Kidney epithelial cell (primary cell): ENCODE measurements at places on chromosomes 11 and 22.

GRCh38 chr11:2477254-2477653 is 32.4 kb downstream of the KCNQ1 start:
- DNase-seq, result no peak

DNA sequence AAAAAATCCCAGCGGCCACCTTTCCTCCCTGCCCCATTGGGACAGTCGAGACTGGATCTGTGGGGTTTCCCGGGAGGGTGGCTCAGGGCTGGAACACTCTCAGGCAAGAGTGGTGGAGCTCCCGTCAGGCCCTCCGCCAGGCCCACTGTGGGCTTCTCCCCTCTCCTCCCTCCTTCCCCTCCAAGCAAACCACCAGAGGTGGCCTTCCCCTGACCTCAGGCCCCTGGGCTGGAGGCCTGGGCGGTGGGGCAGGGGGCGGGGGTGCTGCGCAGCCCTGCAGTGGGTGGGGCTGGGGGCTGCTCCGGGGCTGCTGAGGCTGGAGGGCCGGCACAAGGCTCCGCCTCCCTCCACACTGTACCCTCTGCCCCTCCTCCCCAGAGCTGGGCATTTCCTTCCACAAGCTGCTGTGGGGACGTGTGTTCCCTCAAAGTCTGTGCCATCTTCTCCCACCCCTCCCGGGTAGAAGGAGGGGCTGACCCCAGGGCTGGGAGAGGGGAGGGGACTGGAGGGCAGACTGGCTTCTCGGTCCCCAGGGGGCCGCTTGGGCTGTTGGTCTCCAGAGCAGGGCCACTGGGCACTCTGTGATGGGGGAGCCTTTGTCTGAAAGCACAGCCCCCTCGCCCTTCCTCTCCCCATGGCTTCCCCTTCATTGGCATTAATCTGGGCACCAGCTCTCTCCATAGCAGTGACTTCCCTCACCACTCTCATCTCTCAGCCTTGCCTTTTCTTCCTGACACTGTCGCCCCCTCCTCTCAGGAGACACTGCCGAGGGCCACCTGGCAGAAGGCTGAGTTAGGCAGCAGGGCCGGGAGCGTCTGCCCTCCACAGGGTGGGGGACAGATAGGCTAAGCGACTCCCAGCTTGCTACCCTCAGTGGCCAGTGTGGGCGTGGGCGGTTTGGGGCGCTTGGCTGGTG is 7.1 kb downstream of the RCOR2 start:
- no peak for DNase-seq

- DNase-seq, result no peak
Observed at GRCh38 chr11:132658696-132659095, 873.6 kb downstream of the OPCML start.

- no peak for DNase-seq
Observed at GRCh38 chr22:45572444-45572843, 69.8 kb downstream of the FBLN1 start.

DNA sequence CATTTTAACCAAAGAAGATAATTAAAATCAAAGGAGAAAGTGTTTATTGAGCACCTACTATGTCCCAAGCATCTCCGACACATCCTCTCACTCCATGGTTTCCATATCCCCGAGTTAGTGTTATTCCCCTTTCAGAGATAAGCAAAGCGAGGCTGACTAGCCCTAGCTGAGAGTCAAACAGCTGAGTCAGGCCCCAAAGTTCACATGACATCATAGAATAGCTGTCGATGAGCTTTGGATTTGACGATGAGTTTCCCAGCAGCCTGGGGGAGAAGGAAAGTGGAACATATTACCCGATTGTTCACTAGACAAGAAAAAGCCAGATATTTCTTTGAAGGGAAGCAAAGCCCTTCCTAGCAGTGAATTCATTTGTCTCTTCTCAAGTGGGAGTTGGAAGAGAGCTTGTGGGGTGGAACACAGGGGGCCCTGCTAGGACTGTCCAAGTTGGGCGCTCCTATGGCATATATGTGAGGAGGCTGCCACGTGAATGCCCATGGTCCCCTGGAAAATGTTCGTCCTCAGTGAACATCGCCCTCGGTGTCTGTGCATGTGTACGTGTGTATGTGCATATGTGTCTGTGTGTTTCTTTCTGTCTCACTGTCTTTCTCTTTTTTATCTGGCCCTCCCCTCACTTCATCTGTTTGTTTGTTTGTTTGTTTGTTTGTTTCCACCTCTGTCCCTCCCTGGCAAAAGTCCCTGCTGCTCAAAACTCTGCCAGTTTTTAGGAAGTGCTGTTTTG is 493 bp upstream of the CYTH4 start:
- DNase-seq, result no peak

GRCh38 chr22:41096391-41096790 is 4.0 kb downstream of the EP300 start:
- DNase-seq, result no peak
